ENCODE measurements at places on chromosomes 16 and 17.

DNA sequence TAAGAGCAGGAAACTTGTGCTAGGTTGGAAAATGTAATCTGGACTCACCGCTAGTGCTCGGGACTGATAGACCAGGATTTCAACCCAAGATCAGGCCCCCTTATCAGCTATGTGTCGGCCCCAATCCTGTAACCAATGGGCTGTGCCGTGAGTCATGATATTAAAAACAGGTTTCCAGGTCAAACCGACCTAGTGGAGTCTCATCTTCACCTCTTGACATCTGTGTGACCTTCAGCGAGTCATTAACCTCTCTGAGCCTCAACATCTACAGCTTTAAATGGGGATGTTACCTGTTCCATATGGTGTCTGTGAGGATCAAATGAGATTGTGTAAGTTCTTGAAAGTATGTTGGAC lies 512 bp downstream of the PMM2 start:
- no peak for DNase-seq

DNA sequence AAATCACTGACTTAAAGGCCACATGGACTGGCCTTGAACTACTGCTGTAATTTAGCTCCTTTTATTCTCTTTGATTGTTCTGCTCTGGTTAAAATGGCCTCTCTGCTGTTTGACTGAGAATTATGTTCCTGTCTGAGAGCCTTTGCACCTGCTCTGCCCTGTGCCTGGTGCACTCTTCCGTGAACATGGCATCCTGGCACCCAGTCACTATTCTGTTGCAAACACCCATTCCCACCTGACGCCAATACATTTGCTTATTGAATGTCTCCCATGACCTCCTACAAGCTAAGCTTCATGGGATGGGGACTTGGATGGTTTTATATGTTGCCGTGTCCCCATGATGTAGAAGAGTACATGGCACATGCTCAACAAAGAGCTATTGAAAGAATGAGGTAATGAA lies 20.1 kb downstream of the HSD17B2 start:
- DNase-seq, result no peak

GRCh38 chr17:33209671-33210070 lies 83.4 kb downstream of the ASIC2 start:
- DNase-seq, result no peak

GRCh38 chr17:13642188-13642587 lies 40.5 kb upstream of the HS3ST3A1 start:
- no peak for DNase-seq

Data from GM10248 (cell line).